ACHN (cell line): ENCODE measurements at places on chromosomes 5 and 9.

DNA sequence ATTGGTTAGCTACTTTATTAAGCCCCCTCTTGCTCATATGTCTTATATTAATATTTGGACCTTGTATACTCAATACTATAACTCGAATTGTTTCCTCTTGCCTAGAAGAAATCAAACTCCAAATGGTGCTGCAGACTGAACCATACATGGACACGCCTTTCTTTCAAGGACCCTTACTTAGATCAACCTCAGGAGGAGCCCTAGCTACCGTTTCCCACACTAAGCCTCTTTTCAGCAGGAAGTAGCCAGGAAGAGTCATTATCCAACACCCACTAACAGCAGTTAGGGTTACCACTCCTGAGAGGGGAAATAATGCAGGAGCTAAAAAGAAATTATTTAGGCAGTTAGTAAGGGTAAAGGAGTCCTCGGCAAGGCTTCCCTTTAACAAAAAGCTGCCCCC, 243.8 kb upstream of the PUM3 start:
- no peak for DNase-seq

- DNase-seq, result no peak
Observed at GRCh38 chr5:149046196-149046829, 16.5 kb downstream of the SH3TC2 start.

GRCh38 chr9:134497283-134497860, 144.2 kb upstream of the COL5A1 start:
- no peak for DNase-seq

- no peak for DNase-seq
Observed at GRCh38 chr5:68352166-68352565, 136.6 kb downstream of the PIK3R1 start.

DNA sequence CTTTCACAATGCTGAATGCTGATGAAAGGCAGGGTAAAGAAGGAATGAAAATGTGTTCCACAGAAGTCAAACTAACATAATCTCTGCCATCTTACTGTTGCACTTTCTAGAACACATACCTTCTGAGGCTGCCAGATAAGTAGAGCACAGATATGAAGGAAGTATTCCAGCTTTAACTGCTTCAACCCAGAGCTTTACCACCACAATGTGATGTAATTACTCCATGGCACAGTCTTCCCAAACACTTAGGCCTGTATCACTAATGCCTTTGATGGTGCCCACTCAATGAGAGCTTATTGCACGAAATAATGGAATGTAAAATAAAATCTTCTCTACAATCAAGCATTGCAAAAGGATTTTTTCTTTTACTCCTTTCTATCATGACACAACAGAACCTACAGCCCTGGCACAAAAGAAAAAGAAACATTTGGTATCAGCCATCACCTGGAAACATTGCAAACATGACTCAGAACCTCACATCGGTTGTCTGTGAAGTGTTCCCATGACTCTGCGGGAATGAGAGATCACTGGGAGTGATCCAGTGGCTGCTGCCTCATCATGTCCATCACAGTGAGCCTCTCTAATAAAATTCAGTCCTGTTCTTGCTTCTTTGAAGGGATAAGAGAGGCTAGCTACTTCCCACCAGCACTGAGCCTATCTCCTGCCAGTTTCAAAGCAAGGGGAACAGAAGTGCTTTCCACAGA, 385.8 kb downstream of the EFNA5 start:
- no peak for DNase-seq

GRCh38 chr5:8355981-8356380, 487.0 kb downstream of the MTRR start:
- no peak for DNase-seq
